ENCODE measurements at places on chromosomes 5 and 9.

DNA sequence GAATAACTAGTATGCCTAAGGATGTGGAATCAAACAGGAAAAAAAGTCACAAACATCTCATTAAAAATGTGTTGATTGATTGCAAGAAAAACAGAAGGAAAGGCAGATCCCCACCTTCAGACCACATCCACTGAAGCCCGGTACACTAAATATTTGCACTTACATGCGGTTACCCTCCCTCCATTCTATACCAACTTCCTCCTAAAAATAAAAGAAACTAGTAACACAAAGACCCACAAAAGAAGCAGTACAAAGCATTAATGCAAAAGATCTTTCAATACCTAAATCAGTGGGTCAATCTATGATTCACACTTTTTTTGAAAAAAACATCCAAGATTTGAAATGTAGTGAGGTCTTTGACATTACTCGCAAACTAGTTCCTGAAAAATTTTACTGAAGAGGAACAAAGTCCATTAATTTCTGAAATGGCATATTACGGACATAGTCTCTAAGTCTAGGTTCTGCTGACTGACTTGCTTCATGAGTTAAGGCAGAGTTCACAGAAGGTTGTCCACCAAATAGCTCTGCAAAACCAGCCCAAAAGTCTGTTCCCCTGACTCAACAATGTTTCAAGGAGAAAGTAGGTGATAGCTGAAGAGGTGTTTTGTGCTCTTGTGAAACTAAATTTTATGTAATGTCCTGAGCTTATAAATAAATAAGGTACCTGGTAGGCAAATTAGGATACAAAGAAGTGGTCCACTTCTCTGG, 100.7 kb downstream of the PAM start:
- DNase-seq: no peak

DNA sequence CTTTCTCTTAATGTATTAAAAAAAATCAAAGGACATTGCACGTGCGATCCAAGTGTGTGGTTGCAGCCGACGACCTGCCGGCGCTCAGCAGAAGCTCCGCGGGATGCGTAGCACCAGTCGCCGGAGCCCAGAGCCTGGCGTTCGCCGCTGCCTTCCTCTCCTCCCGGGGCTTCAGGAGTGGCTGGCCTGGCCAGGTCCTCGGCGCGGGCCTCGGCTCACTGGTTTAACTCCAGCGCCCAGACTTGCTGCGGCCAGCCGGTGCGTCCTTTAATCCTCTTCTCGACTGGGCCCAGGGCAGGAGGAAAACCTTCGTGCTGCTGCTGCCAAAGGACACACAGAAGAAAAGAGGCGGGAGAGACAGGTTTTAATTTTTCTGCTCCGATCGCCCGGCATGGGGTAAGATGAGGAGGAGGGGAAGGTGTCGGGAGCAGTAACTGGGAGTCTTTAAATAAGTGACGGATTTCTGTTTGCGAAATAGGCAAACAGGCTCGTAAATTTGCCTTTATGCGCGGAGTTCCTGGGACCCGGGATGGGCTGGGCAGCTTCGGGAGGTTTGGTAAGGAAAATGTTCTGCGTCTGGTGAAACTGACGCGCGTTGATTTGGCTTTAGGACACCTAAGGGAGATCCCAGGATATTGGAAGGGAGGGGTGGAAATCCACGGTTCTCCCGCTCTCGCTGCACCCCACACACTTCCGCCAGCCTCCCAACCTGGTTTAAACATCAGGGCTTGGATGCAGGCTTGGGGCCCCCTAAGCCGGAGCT, 2.3 kb downstream of the HAND1 start:
- DNase-seq: no peak

DNA sequence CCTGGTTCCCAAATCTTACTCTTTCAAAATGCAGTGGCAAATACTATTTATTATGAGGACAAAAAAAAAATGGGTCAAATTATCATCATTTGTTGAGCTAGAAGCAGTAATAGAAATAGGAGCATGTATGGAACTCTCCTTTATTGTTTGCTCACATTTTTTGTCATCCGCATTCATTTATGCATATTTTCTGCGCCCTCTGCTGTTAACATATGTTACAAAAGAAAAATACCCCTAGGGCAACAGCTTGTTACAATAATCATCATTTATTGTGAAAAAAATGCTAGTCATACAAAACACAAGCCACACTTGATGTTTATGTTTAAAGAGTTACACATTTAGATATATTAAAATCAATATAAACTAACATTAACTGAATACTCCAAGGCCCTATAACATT, 328.2 kb downstream of the TUSC1 start:
- DNase-seq: no peak

- DNase-seq: no peak
These were observed 436.2 kb downstream of the DTWD2 start for GRCh38 chr5:118552146-118552545.

- no peak for DNase-seq
These were observed 774.5 kb upstream of the RGMB start for GRCh38 chr5:97998941-97999340.

DNA sequence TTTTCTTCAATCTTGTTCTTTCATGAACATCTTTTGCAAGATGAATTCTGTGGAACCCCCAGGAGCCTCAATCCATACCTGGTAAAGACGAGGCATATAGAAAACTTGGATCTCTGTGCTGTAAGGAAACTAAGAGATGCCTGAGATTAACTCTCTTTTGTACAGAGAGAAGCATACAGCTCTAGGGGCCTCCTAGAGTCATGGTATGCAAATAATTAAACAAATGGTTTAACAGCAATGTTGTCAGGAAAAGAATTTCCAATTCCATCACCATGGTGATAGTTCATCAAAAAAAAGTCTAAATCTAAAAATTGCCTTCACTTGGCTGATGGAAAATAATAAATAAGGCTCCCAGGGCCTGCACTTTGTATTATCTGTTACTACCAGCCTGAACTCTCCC, 275.4 kb downstream of the SLIT3 start:
- no peak for DNase-seq

- DNase-seq: no peak
These were observed 62.2 kb downstream of the DMRTA1 start for GRCh38 chr9:22508790-22509189.

GRCh38 chr9:92754091-92754745, 10.4 kb downstream of the BICD2 start:
- no peak for DNase-seq

DNA sequence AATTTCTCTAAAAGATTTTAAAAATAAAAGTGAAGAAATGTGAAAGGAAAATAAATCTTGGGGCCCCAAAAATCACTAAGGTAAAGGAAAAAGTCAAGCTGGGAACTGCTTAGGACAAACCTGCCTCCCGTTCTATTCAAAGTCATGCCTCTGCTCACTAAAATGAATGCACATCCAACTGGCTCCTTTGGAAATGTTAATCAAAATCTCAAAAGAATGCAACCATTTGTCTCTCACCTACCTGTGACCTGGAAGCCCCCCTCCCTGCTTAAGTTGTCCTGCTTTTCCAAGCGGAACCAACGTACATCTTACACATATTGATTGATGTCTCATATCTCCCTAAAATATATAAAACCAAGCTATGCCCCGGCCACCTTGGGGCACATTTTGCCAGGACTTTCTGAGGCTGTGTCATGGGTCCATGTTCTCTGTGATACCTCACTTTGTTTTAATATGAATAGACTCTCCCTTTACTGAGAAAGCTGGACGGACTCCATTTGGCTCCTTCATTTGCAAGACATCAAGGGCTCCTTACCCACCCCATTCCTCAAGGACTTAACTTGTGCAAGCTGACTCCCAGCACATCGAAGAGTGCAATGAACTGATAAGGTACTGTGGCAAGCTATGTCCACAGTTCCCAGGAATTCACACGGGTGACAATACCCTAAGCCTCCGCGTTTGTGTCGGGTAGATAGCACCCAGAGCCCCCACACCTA, 164.3 kb downstream of the SMC2 start:
- no peak for DNase-seq

DNA sequence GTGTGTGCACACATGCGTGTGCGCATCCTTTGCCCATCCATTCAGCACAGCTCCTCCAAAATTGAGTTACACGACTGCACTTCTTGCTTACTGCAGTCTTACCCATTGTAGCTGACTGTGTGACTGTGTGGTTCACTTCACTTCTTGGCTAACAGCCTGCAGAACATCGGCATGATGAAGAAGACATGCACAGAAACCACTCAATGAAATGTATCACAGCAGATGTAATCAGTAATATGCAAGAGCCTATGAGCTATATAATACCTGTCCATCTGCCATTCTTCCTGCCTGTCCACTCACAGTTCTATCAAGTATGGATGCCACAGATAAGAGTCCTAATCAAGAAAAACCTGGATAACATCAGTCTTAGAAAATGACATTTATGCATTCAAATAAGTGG, 83.9 kb downstream of the TRPM3 start:
- no peak for DNase-seq

GRCh38 chr5:133129289-133129688, 77.5 kb downstream of the HSPA4 start:
- DNase-seq: no peak

- no peak for DNase-seq
These were observed 264.9 kb downstream of the TLE1 start for GRCh38 chr9:81424431-81424830.

DNA sequence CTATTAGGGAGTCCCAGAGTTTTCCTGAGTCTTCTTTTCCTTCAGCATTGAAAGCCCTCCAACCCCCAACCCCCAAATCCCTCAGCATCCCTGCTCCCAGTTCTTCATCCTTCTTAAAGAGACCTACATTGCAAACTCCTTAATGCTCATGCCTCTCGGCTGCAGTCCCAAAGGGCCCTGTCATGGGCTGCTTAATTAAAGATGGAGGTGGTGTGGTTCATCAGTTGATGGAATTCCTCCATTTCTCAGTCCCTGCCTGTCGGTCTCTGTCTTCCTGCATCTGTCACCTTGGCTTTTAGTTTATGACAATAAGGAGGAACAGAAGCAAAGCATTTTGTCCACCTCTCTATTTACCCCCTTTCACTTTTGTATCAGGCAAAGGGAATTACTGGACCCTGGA, 2.0 kb downstream of the FOXI1 start:
- no peak for DNase-seq

- no peak for DNase-seq
These were observed 51.5 kb downstream of the PSD2 start for GRCh38 chr5:139847091-139847490.

DNA sequence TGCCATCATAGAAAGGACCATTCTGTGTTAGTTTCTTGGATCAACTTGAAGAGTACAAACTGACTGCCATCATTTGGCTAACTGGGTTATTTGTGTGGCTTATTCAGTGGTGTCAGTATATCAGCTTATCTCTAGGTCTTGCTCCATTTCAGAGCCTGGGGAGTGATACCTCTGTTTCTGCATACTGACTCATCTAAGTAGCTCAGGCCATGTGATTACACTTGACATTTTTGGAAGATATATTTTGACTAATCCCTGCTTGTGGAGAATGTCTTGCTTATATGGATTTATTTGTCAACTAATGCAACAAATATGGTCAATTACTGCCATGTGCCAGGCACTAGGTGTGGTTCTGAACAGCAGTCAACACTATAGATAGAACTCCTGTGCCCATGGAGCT, 311.7 kb downstream of the YTHDC2 start:
- DNase-seq: no peak

GRCh38 chr9:110835859-110836271, 167.3 kb downstream of the MUSK start:
- no peak for DNase-seq

- no peak for DNase-seq
These were observed 1.1 kb downstream of the IL4 start for GRCh38 chr5:132674671-132675506.

DNA sequence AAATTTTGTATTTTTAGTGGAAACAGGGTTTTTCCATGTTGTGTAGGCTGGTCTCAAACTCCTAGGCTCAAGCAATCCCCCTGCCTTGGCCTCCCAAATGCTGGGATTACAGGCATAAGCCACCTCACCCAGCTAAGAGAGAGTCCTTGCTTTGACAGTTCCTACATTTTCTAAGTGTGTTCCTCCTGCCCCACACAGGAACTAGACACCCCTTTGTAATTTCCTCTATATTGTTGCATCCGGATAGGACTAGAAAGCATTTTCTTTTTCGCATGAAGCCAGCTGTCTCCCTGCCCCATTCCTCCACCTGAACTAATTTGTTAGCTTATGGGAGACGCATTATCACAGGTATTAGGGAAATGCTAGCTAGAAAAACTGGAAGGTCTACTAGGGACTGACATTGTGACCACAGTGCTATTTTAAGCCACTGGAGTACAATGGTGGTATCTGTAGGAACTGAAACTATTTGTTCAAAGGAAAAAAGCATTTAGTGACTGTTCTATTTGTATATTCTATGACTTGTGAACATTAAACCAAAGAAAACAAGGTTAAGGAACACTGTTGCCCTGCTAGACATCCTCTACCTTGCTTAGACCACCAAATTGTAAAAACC, 214.1 kb downstream of the SMARCA2 start:
- DNase-seq: no peak

- DNase-seq: no peak
These were observed at the start of gene UAP1L1 for GRCh38 chr9:137077010-137077747. Gene UAP1L1, plus strand, starts transcription at chr9:137077517. Its CDS starts 16 bp downstream, at chr9:137077533.

- DNase-seq: no peak
These were observed 509.9 kb upstream of the ZNF608 start for GRCh38 chr5:125256296-125256695.

DNA sequence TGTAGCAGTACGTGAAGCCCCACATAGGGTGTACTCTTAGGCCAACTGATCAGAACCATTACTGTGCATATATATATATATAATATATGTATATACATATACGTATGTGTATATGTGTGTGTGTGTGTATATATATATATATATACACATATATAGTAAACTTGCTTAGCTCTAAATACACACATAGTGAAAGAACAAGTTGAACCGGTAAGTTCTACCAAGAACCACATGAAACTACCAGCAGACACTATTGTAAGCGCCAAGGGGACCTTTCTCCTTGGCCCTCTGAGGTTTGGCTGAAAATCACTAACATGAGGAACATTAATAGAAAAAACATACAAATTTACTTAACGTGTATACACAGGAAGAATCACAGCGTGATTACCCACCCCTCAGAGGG, 1.8 kb upstream of the TARS1 start:
- DNase-seq: no peak

- no peak for DNase-seq
These were observed 424.1 kb downstream of the MED10 start for GRCh38 chr5:5954275-5954598.

GRCh38 chr9:4442806-4443205, 47.5 kb upstream of the SLC1A1 start:
- no peak for DNase-seq

DNA sequence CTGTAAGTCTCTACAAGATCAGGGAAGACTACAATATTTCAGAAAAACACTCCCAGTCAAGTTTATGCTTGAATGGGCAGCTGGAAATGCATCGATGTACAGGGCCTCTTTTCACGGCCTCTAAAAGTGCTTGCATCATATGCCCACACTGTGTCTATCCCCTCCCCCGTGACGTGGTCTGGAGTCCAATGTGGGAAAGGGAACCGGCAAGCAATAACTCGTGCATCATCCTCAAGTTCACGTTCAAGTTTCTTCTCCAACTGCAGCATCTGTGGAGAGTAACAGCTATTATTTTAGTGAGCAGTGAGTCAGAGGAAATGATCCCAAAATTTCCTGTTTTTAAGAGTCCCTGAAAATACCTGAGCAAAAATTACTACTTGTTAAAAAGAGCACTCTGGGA, 22.3 kb downstream of the ATPSCKMT start:
- no peak for DNase-seq

- no peak for DNase-seq
These were observed 627.9 kb upstream of the ST8SIA4 start for GRCh38 chr5:101531026-101531425.

Measured in type B pancreatic cell (in vitro differentiated cells).